Activated naive CD4-positive, alpha-beta T cell treated with anti-CD3 and anti-CD28 coated beads, Interleukin-2, amount 50 U/mL, for 16 hours (primary cell): ENCODE measurements at places on chromosomes 4 and X.
A peak's percentile ranks its signal among the peaks of the same experiment; 100 is the strongest.

- DNase-seq: no peak
Observed at GRCh38 chr4:151266497-151266896, 10.5 kb upstream of the PRSS48 start.

- DNase-seq: no peak
Observed at GRCh38 chrX:82196866-82197265, 995.0 kb downstream of the SH3BGRL start.

DNA sequence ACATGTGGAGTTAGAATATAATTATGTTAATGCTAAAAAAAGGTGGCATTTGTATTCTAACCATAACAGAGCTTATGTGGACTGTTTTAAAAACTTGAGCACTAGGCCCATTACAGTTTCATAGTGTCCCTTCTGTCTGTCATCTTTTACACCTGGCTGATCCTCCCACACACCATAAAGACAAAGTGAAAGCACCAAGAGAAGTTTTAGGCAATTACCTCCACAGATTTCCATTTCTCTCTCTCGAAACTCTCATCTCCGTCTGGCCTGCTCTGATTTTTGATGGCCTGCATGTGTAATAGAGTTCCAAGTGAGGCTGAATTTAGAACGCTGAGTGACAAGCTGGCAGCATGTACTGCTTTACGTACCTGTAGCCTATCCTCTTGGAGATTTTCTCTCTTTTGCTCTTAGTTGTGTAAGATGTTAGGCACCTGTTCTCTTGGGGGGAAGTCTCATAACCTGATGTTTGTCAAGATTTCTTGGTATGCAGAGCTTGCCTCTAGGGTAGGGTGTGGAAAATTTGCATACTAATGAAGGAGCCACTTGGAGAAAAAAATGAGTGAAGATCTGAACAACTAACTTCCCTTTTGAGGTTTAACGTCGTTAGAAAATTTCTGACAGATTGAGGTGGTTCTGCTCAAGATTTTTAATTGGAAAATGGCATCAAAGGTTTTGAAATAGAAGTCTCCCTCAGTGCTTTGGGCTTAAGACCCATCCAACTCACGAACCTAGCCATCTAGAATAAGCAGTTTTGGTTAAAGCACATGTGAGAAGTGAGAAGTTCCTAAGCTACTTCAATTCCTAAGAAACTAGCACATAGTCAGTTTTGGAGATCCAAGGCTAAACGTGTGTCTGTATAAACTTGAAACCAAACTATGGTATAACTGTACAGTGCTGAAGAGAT is 57.6 kb upstream of the RAP1GDS1 start:
- DNase-seq: no peak

- DNase-seq: no peak
Observed at GRCh38 chr4:104826171-104826570, 320.5 kb upstream of the TET2 start.

DNA sequence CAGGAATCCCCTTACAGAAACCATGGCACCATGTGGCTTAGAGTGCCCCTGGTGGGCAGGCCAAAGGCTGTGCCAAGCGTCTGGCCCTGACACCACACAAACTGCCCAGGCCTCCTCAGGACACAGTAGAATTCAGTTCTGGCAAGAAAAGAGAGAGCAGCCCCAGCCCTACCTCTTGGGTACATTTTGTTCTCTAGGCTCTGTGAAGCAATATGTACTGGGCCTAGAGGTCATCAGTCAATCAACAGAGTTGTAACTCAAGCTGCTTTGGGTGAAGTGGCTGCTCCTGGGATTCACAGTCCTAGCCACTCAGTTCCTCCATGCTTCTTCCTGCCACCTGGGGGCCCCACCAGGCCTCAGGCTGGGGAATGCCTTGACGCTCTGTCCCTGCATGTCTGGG is 158.1 kb upstream of the MAMLD1 start:
- no peak for DNase-seq

- no peak for DNase-seq
Observed at GRCh38 chr4:25879091-25879584, 16.4 kb upstream of the SEL1L3 start.

DNA sequence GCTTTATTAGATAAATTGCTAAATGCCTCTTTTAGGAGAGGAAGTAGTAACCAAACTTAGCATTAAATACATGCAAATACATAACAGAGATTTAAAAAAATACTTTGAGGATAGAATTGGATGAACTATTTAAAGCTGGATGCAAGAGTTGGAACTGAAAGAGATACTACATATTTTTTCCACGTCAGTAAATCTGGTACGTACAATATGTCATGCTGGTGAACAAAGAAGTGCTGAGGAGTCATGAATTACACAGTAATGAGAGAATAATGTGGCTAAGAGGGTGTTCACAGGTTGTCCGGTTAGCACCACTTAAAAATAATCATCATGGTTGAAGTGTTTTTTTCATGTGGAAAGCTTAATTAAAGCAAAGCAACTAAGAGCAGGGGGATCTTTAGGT is 184.1 kb upstream of the FRMPD4 start:
- no peak for DNase-seq

- DNase-seq: no peak
Observed at GRCh38 chr4:74408639-74409038, 36.3 kb upstream of the AREG start.

DNA sequence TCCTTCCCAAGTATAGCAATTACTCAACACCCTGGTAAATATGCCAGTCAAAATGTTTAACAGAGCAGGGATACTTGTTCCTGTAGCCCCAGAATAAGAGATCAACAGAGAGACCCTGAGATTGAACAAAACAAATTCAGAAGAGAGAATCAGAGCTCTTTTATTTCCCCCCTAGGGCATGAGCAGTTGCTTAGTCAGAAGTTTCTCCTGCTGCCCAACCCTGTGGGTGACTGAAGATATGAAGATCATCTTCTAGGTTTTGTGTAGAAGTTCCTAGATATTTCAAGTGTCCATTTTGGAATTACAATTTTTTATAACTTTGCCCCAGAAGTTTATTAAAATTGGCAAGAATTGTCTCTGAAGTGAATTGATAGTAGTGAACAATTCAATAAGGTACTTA is 59.1 kb upstream of the RXFP1 start:
- DNase-seq: no peak

GRCh38 chr4:111681270-111681669 is 464.0 kb upstream of the FAM241A start:
- DNase-seq: no peak

DNA sequence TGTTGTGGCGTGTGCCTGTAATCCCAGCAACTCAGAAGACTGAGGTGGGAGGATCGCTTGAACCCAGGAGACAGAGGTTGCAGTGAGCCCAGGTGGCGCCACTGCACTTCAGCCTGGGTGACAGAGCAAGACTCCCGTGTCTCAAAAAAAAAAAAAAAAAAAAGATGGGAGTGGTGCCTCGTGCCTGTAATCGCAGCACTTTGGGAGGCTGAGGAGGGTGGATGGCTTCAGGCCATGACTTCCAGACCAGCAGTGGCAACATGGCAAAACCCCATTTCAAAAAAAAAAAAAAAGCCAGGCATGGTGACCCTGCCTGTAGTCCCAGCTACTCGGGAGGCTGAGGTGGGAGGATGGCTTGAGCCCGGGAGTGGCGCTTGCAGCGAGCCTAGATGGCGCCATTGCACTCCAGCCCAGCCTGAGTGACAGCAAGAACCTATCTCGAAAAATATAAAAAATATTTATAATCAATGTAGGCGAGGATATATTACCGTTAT is 27.0 kb downstream of the EIF2S3 start:
- peak; percentile 44 for DNase-seq

DNA sequence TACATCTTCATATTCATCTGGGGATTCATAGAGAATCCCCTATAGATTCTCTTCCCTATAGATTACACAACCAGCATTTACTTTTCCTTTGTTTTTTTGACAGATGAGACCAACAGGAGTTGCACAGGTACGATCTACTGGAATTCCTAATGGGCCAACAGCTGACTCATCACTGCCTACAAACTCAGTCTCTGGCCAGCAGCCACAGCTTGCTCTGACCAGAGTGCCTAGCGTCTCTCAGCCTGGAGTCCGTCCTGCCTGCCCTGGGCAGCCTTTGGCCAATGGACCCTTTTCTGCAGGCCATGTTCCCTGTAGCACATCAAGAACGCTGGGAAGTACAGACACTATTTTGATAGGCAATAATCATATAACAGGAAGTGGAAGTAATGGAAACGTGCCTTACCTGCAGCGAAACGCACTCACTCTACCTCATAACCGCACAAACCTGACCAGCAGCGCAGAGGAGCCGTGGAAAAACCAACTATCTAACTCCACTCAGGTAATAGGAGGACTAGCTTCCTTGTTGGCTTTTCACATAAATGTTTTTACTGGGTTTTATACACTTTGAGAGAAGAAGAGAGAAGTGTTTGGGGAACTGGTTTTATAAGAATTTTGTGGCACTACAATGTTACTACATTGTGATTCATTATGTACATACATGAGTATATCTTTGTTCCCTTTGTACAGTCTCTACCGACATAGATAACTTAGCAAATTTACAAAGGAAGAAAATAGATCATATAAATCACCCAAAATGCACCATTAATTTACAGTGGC is 137.2 kb downstream of the DIPK2B start:
- no peak for DNase-seq

DNA sequence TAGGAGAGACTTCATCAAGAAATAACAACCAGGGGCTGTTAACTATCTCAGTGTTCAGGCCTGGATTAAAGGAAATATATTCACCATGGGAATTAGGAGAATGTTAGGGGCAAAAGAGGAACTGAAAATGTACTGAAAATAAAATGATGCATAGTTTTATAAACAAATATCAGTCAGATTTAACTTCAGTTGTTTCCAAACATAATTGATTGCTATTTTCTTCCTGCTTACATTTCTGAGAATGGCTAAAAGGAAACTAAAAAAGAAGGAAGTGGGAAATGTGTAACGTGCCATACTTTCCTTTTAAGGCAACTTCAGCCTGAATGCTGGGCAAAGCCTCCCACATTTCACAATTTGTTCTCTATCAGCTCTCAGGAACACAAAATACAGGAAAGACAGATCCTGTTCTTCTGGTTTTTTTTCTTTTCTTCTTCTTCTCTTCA is 178.1 kb downstream of the MAML3 start:
- no peak for DNase-seq

- DNase-seq: no peak
Observed at GRCh38 chr4:30068234-30068633, 651.9 kb upstream of the PCDH7 start.

DNA sequence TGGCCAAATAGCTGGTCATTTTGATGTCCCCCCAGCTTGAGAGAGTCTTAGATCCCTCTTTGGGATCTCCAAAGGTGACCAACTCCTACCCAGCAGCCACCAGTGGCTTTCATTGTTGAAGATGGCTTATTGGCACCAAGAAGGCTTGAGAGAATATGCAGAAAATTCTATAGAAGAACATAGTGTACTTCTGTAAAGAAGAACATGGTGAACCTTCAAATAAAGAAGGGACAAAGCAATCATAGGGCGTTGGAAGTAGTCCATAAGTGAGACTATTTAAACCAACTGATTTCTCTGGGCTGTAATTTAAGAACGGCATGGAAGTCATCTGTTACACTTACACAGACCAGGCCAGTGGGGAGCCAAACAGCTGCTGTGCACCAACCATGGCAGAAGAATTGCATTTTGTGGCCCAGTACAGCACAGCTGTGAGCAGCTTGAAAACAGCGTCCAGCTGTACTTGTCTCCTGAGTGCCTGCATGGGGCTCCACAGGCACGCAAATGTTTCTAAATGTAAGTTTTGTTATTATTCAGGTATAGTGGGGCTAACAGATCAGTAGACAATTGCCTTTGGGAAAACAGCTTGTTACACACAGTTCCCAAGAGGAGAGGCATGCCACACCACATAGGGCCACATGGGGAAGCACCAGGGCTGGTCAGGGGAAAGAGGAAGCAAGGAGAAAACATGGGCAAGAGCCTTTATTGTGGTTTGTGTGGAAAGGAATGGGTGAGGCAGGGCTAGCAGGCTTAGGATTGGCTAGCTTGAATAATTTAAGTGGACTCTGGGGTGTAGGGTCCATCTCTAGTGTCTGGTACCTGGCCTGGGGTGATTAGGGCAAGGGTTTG is 125.0 kb downstream of the ARHGAP6 start:
- DNase-seq: no peak

- DNase-seq: no peak
Observed at GRCh38 chrX:154317391-154317995, 21.9 kb downstream of the TKTL1 start.

DNA sequence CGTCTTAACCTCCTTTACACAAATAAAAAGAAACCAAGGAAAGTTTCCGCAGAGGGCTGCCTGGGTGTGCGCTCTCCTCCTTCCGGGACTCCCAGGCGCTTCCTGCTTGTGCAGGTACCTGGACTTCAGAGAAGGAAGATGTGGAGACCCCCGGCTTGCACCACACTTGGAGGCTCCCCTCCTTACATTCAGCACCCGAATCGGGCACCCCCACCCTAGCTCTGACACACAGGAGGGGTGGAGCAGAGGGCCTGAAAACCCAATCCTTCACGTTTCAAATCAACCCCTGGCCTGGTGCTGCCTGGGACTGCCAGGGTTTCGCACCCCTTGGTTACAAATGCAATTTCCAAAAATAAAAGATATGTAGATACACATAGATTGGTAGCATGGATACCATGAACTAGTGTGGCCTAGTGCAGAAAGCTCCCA is 3.1 kb downstream of the NKX3-2 start:
- no peak for DNase-seq

DNA sequence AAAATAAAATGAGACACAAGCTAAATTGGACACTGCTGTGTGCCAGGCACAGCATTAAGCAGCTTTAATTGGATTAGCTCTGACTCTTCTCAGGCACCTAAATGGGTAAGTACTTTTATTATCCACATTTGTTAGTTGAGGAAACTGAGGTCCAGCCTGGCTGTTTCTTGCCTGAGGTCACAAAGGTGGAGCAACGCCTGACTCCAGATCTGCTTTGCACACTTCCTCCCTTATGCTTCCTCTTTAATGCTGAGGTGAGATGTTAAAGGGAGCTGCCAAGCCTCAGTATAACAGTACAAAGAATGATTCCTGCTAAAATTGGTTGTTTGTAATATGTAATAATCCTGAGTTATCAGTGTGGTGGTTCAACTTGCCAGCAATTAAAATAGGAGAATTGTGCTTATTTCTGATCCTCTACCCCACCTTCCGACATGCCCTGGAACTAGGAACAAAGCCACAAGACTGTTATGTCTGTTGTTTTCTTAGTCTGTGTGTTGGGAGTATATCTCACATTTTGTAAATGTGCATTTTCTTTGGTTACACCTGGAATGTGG is 74.4 kb downstream of the AFF1 start:
- DNase-seq: no peak

GRCh38 chrX:131675596-131676194 is 131.8 kb downstream of the OR13H1 start:
- no peak for DNase-seq

- no peak for DNase-seq
Observed at GRCh38 chr4:28792917-28793597, 1927.1 kb upstream of the PCDH7 start.

- DNase-seq: no peak
Observed at GRCh38 chrX:638482-639131, 8.0 kb downstream of the SHOX start.
